ENCODE measurements at places on chromosomes 1 and 21.

- no peak for DNase-seq
These were observed 9.5 kb downstream of the DENND2D start for GRCh38 chr1:111190931-111191451.

DNA sequence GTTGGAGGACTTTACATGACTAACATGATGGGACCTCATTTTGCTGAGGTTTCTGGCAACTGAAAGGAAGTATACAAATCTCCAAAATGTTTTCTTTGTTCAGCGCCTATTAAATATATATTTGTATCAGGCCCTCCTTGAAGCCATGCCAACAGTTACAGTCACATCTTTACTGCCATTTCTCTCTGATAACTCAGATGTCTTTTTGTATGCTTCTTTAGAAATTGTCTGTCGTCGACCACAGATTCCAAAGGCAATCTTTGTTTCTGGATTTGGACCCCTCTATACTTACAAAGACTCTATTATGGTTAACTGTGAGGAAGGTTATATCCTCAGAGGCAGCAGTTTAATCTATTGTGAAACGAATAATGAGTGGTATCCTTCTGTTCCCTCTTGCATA, 69.4 kb downstream of the C4BPA start:
- no peak for DNase-seq

DNA sequence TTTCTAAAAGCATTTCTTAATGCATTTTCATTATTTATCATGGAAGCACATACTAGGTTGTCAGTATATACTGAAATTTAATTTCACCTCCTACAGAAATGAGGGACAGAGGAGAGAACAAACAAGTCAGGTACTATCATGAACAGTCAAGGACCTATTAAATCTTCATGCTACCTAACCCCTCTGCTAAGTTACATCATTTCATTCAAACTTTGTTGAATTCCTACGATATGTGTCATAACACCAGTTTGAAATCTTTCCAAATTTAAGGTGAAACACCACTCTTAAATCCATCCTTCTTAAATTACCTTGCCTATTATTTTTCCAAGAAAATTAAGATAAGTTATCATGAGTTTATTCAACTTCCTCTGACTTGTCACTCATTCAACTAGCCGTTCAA, 78.9 kb downstream of the DENND1B start:
- no peak for DNase-seq

- peak; percentile 36 for DNase-seq
These were observed 33.5 kb upstream of the MACF1 start for GRCh38 chr1:39170731-39171667.

- no peak for DNase-seq
These were observed 13.1 kb downstream of the RHOC start for GRCh38 chr1:112693821-112694220.

GRCh38 chr1:23722652-23723051, 20.6 kb upstream of the ELOA start:
- DNase-seq = no peak

DNA sequence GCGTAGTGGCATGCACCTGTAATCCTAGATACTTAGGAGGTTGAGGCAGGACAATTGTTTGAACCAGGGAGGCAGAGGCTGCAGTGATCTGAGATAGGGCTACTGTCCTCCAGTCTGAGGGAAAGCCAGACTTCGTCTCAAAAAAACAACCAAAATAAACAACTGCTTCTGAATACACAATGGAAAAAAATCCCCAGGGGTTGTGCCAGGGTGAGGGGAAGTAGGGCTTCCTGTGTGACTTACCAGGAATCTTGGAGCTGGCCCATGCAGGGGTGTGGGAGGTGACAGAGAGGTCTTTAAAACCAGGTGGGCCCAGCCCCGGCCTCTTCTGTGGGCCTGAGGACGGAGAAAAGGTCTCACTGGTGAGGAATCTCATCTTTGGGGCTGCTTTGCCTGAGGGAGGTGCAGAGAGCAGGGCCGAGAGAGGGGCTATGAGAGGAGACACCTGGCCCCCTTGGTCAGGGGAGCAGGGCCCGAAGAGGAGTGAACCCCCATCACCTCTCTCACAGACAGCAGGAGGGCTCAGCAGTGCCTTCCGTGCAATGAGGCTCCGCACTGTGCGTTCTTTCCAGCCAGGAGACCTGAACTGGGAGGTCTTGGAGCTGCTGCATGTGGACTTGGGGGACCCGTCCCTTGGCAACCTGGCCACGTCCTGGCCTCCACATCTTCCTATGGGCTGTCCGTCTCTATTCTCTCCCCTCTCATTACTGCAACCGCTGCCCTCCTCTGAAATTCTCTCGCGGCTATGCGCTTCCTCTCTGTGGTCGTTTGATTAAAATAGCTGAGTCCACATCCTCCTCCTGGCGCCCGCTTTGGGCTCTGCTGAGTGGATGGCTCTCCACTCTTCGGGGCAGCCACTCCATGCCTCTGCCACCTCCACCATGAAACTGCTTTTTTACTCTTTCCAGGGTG, 10.7 kb downstream of the PLA2G5 start:
- DNase-seq = no peak

GRCh38 chr1:2777424-2778219, 23.9 kb downstream of the TTC34 start:
- DNase-seq = no peak

GRCh38 chr1:173603056-173603591, at the start of gene SLC9C2:
TSS of gene SLC9C2 (minus strand) at chr1:173603072. CDS start at chr1:173601776, 1,296 bp downstream.
- no peak for DNase-seq

DNA sequence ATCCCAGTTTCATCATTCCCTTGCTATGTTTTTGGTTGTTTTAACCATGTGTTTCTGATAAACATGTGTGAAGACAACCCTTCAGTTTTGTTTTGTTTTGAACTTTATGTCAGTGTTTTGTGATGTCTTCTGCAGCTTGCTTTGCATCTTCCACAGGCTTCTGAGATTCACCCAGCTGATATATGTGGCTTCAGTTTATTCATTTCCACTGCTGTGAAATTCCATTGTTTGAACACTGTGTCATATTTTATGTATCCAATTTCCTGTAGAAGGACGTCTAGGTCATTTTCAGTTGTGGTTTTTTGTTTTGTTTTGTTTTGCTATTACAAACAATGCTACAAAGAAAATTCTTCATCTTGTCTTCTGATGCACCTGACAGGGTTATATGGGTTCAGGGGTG, 27.2 kb upstream of the SLC26A9 start:
- no peak for DNase-seq

DNA sequence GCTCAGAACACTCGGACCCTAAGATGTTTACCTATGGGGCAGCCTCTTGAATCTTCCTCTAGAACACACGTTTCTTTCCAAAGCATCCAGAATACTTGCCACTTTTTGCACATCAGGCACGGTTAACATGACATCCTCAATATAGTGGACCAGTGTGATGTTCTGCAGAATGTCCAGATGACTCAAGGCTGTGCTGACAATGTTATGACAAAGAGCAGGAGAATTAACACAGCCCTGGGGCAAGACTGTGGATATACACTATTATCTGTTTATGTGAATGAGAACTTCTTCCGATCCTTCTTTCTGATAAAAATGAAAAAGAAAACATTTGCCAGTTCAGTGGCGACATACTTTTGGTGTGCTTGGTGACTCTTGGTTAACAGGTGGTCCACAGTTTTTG, 154.3 kb downstream of the PDE4B start:
- no peak for DNase-seq

- DNase-seq = no peak
These were observed 8.9 kb upstream of the VASH2 start for GRCh38 chr1:212941452-212941851.

GRCh38 chr1:220927442-220927841, 48.2 kb downstream of the HLX start:
- DNase-seq = no peak

DNA sequence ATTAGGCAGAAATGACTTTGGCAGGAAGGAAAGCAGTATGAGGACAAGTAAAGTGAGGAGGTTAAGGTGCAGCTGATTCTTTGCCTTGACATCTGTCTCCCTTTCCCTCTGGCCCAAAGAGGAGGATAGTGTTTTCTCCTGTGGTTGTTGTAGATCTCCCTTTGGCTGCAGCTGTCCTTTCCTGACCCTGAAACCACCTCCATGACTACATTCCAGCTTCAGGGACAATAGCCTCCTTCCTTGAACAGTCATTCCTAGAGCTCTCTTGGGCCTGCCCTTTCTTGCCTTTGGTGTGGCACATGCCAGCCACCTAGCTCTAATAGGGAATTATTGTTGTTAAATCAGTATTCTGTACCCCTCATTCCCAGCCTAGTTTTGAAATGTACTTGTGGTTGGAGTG, 6.2 kb downstream of the ZMYM1 start:
- DNase-seq = no peak

- no peak for DNase-seq
These were observed 71.1 kb upstream of the IFNAR2 start for GRCh38 chr21:33158654-33159053.

DNA sequence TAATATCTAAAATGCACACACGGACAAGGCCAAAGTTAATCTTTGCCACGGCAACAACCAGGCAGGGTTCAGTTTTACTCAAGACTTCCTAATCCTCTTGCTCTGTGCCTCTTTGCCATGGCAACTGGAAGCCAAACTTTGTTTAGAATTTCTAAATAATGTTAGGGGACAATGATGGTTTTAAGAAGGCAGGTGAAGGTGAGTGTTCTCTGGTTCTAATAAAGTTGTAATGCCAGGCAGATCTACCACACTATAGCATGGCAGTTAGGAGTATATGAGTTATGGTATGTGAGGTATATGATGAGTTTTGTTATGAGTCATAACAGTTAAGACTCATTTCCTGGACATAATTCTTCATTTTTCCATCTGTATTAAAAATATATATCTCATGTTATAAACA, 2.7 kb downstream of the PTPRC start:
- no peak for DNase-seq

- DNase-seq = no peak
These were observed 213.7 kb upstream of the VAMP3 start for GRCh38 chr1:7557301-7557891.

Data from HEK293T (cell line).